NCI-H187 treated with DMSO at 0.1 percent for 48 hours (cell line): ENCODE measurements at places on chromosomes 6 and 20.
A peak's percentile ranks its signal among the peaks of the same experiment; 100 is the strongest.

GRCh38 chr6:43613721-43614395, 15.2 kb downstream of the GTPBP2 start:
- no peak for DNase-seq

GRCh38 chr20:24828992-24829648, 119.9 kb upstream of the CST7 start:
- no peak for DNase-seq

DNA sequence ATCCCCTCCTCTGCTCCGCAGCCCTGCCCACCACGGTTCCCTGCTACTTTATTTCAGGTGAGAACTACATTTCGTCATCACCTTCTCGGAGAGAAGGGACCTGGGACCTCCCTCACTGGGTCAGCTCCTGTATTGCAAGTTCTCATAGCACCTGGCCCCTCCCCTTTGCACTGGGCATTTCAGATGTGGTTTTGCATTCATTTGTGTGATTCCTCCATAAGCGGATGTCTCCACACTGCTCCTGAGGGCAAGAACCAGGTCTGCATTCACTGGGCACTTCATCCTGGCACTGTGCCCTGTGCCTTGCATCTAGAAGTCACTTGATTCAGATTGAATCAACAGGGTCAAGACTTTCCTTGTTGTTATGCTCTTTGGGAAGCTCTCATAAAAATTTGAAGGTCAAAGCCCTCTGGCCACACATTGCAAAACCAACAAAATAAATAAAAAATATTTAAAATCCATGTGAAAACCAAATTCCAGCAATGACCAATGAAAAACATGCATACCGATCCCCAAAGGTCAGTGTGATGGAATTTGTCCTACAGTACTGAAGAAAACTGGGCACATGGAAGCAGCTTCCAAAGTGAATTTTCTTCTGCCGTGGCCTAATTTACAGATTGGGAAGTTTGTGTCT, 89.1 kb upstream of the F13A1 start:
- no peak for DNase-seq

GRCh38 chr20:48620507-48621375, 207.1 kb downstream of the PREX1 start:
- DNase-seq: peak; percentile 28

DNA sequence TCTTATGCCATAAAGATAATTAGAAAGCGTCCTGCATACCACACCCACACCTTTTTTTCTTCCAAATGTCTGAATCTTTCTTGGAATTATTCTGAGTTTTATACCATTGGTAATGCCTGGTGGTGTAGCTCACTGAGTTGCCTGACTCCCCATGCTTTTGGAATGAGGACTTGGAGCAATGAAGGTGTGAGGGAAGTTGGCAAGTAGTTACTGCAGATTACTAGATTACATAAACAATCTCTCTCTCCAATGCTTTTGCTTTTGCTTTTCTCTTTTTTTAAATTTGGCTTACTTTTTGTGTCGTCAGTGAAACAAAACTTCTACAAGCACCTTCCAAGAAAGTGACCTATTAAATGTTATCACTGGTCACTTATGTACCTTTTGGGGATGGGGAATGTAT, 406.1 kb upstream of the SOX4 start:
- DNase-seq: no peak
